ENCODE measurements at places on chromosomes 4 and X. TPM values are rescaled to one million over a fixed set of nuclear protein-coding genes. Genes with fewer than 3 reads are reported as not detected.

GRCh38 chr4:173191623-173192041 is 23.0 kb downstream of the GALNT7 start:
- DNase-seq, result peak; percentile 17

Gene MXRA5
- 6.6 TPM for total RNA-seq

Gene ALAS2
- not detected for total RNA-seq

DNA sequence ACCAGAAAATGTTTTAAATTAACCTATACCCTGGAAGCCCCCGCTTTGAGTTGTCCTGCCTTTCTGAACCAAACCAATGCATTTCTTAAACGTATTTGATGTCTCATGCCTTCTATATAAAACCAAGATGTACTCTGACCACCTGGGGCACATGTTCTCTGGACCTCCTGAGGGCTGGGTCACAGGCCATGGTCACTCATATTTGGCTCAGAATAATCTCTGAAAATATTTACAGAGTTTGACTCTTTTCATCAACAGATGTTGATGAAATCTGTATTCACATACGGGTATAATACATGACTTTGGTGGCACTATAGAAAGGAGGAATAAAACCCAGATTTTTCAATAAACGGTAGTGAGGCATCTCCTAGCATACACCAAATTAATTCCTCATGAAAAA is 55.7 kb downstream of the STAP1 start:
- DNase-seq, result no peak

Gene ATP5ME
- total RNA-seq, result 350 TPM

Gene NDST3
- total RNA-seq, result not detected

GRCh38 chr4:35216636-35217035 is 1027.7 kb downstream of the ARAP2 start:
- no peak for DNase-seq

- DNase-seq, result no peak
Observed at GRCh38 chrX:10039821-10040793, 72.9 kb downstream of the CLDN34 start.

DNA sequence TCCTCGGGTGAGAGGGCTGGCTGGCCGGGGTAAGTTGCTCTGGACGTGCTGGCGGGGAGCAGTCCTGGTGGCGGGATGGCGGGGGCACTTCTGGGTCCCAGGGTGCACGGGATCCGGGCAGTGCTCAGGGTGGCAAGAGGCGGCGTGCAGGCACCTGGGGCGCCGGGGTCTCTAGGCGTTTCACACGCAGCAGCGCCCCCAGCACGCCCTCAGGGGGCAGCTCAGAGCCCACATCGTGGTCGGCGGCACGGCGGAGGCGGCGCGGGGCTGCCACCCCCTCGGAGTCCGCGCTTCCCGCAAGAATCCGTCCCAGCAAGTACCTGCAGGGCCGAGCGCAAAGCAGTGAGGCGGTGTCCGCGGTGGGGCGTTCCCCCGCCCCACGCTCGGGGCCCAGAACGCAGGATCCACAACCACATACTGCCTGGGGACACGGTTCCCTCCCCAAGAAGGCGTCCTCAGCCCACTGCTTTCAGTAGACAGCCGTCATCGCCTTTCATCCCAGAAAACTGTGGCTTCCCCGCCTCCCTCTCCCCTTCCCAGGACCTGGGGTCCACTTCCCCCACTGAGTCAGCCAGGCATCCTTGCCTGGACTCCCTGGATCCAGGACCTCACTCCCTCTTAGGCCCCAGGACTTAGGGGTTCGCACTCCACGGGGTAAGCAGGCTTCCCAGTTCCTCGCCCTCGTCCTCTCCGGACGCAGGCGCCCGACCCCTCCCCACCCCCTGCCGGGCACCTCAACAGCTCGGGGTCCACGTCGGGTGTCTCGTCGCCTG is 4.1 kb downstream of the PCSK1N start:
- DNase-seq, result no peak

Measured in HFFc6 (cell line).